ENCODE measurements at places on chromosomes 4 and X.

DNA sequence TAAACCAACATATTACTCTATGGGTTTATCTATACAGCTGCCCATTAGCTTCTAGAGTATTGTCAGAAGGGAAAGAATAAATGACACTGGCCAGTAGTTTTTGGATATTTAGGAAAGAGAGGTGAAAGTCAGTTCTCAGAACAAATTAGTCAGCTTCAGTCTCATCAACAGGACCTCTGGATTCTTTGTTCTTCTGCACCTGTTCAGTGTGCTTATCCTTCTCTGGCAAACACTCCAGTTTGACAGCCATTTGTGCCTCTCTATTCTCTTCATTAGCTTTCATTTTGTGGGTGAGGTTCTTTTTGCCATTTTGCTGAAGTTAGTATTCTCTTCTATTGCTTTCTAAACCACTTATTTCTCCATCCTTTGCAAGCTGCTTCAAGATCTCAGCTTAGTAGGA, 107.0 kb downstream of the PCDH18 start:
- no peak for DNase-seq

DNA sequence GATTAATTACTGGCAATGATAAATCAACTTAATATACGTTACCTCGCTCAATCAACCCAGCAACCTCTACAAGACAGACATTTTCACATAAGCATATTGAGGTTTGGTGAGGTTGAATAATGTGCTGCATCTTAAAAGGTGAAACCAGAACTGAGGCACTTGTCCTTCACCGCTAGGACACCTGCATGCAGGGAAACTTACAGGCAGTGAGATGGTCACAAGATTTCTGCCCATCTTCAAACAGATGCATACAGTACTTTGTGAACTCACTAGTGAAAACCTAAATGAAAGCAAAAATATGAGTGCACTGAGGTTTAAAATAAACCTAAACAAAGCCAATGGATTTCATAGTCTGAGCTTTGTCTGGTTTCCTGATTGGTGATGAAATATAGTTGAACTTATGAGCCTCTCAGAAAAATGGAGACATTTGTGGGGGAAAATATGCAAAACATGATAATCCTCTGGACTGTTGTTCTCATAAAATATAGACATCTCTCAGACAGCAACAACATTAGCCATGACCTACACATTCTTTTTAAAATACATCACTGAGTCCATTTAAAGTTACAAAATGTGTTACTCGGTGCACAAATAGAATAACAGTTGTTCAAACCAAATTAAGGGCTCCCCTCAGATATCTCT, 20.9 kb upstream of the PRSS12 start:
- no peak for DNase-seq

- DNase-seq = no peak
Measured at GRCh38 chr4:32748498-32748897, 2028.3 kb downstream of the PCDH7 start.

GRCh38 chrX:42047886-42048285, 124.5 kb upstream of the CASK start:
- no peak for DNase-seq

- DNase-seq = no peak
Measured at GRCh38 chr4:48879561-48880442, 26.8 kb downstream of the OCIAD2 start.

- DNase-seq = no peak
Measured at GRCh38 chr4:175745329-175745728, 66.7 kb downstream of the GPM6A start.

- DNase-seq = no peak
Measured at GRCh38 chr4:139934708-139935195, 219.2 kb downstream of the MAML3 start.

All from T1000 (cell line).